ENCODE measurements at places on chromosomes 7 and 10.

GRCh38 chr7:152914014-152914844, 154.7 kb downstream of the ACTR3B start:
- no peak for DNase-seq

DNA sequence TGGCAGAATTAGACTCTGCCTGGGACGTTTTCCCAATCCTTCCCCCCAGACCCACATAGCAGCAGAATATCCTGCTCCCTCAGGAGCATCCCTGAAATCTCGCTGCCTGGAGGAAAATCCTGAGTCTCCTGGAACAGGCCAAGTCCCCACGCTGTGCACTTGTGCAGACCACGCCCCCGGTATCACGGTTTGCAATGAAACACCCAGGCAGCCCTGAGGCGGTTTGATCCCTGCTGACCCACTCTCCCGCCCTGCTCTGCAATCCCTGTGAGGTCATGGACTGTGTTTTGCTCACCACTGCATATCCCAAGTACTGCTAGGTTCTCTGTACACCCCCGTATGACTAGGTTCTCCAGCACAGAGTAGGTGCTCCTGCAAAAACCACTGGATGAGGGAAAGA, 411.8 kb upstream of the MGMT start:
- DNase-seq: no peak

DNA sequence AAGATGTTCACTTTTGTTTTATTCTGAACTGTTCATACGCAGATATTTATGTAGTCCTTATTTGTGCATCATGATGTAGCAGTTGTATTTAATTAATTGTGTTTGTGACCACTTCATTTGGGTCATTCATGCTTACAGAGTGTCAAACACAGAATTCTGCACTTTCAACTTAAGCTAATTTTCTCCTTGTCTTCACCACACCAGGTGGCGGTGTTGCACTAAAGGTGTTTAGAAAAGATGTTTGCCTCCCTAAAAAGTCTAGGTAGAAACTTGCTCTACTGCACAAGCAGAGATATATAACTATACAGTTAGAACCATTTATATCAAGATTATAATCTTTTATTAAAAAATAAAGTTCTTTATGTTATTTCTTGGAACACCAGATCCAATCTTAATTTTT, 1.3 kb upstream of the TAS2R38 start:
- DNase-seq: no peak

DNA sequence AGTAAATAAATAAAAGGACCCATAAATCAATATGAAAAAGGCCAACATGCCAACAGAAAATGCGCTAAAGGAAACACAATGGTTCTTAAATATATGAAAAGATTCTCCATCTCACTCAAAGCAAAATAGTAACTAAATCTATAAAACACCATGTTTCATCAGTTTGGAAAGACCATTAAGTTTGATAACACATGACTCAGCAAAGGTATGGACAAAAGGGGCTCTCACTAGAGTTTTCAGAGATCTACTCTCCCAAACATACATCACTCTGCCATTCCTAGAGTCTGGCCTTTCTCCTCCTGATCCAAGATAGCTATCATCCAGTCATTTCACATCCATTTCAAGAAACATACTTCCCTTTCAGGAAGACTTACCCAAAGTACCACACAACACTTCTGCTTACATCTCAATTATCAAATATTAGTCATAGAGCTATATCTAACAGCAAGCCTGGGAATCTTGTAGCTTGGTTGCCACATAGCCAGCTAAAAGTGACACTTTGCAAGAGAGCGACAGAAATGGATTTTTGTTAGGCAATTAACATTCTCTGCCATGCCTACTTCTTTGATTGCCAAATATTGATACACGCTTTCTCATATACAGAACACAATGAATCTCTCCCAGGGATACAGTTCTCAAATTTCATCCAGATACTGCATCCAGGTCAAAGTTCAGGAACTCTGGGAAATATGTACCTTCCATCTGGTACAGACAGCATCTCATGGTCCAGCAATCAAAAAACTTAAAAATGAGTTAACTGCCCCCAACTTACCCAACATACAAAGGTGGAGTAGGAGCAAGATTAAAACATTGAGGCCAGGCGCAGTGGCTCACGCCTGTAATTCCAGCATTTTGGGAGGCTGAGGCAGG, 28.8 kb downstream of the TOMM7 start:
- no peak for DNase-seq

DNA sequence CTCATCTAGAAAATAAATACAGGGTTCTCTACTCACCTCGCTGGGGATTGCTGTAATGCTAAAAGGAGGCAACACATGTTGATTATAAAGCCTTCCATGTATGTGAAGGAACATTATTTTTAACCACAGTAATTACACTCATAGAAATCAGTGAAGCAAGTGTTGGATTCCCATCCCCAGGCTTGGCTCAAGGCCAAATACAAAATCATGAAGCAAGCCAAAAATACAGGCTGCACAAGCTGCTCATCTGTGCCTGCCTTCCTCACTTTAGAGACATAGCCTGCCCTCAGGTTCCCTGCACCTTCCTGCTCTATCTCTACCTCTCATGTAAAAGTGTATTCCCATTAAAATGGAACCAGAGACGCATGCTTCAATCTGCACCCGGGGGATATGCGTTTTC, 1077.1 kb upstream of the C7orf33 start:
- DNase-seq: no peak

GRCh38 chr10:519055-519715, 170.3 kb downstream of the DIP2C start:
- no peak for DNase-seq

- DNase-seq: no peak
These were observed 64.1 kb downstream of the MGAM2 start for GRCh38 chr7:142175594-142175993.

DNA sequence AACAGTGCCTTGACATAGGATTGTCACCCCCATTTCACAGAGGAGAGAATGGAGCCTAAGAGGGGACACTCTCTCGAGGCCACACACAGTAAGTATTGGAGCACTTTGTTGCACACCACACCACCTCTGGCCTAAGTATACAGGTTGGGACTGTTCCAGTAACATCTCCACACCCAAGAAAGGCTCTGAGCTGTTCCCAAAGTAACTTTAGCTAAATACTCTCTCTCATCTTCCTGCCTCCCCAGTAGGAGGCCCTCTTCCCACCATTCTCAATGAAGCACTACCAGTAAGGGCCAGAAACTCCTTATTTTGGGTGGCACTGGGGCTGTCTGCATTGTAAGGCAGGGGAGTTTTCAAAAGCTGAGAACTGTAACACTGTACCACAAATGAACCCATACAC, 189.5 kb downstream of the ZNF438 start:
- DNase-seq: no peak

- no peak for DNase-seq
These were observed 936 bp downstream of the IGF2BP3 start for GRCh38 chr7:23469150-23469960.

DNA sequence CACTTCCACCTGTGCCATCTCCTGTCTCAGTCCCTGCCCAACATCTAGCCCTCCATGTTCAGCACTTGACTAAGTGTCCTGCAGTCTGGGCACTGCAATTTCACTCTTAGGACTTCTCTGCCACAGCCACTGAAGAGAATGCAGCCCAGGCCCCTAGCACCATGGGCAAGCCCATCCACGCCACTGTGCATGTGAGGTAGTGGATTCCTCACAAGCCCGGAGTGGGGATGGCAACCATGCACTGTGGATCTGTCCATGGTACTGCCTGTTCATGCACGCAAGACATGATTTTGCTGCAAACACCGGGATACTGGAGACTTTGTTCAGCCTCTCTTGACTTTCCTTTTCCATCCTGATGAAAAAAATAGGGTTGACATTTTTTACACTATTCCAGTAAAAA, 12.3 kb downstream of the DDC start:
- no peak for DNase-seq

- DNase-seq: no peak
These were observed 7.0 kb downstream of the CPA1 start for GRCh38 chr7:130387306-130387627.

- DNase-seq: no peak
These were observed 59.5 kb upstream of the CUX1 start for GRCh38 chr7:101757879-101758278.

DNA sequence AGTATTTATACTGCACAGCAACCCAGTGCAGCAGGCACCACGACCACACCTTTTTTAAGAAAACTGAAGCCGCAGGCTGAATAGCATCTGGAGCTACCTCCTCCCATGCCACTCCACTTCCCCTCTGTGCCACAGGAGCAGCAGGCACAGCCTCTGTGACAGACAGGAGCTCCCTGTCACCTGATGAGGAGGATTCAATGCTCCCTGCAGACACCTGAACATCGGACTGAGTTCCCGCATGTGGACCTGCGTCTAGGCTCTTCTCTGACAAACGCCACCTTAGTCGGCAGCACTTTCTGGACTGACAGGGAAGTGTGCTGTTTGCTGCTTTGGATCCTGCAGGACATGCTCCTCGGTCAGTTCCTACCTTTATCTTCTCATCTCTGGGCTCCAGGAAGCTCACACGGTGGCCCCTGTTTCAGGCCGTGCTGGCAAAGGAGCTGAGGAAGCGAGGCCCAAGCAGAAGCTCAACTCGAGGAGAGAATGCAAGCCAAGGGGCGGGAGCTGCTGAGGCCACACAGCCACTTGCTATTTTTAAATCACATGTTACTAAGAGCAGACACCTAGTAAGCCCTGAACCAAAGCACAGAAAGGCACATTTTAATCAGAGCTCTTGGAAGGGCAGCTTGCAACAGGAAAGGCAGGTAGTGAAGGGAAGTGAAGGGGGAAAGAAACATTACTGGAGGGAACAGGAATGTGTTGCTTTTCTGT, 56.6 kb downstream of the VOPP1 start:
- DNase-seq: no peak

DNA sequence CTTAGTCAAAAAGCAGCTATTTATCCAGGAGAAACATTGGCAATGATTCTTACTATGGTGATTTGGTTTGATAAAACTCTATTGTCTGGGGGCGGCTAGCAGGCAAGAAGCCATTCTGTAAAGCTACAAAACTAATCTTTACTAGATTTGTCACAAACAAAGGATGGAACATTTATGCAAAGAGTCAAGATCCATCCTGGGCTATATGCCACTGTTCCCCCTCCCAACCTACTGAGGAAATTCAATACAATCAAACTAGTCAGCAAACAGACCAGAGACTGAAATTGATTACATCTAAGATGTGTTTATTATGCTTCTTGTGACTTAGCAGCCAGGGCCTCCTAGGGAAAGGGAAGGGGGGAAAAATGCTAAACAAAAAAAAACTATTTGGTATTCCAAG, 397.6 kb downstream of the GPAM start:
- DNase-seq: no peak

GRCh38 chr7:42068554-42069280, 168.3 kb downstream of the GLI3 start:
- DNase-seq: no peak

DNA sequence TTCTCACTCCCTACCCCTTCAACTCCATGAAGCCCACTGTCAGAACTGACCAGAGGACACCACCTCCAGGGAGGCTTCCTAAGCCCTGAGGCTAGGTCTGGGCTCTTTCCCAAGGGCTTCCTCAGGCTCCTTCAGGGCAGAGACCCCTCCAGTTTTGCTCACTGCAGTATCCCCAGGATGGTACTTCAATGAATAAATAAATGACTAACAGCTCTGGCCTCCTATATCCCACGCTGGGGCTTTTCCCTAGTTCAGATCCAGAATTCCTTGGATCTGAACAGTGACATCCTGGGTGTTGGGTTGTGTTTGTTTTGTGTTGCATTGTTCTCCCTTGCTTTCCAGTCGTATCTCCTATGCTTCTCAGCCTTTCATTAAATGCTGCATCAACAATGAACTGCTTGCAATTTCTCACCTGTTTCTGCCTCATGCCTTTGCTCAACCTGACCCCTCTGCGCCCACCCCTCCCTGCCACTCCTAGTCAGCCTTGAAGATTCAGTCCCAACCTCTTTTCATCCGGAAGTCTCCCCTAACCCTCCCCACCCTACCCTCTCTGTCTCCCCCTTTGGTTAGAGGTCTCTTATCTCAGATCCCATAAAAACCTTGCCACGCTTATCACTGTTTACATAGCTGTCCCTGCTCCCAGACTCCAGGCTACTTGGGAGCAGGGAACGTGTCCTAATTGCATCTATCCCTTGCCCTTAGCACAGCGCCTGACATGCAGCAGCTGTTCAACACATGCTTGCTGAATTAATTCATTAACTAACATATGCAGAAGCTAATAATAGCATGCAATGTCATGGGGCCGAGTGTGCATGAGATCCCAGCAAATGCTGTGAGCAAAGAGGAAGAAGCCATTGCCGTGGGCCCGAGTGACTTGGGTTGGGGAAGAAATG, 41.7 kb downstream of the PPP1R3C start:
- DNase-seq: no peak

GRCh38 chr10:121076776-121077715, 225.9 kb downstream of the WDR11 start:
- DNase-seq: no peak

- no peak for DNase-seq
These were observed 36.7 kb downstream of the ATE1 start for GRCh38 chr10:121891103-121891502.

GRCh38 chr7:81159402-81159801, 240.6 kb upstream of the SEMA3C start:
- no peak for DNase-seq

- DNase-seq: no peak
These were observed 295.6 kb downstream of the PRKG1 start for GRCh38 chr10:51369903-51370302.

GRCh38 chr10:86867149-86867548, 90.3 kb downstream of the MMRN2 start:
- no peak for DNase-seq

GRCh38 chr10:120741396-120741795, 109.8 kb upstream of the WDR11 start:
- DNase-seq: no peak

DNA sequence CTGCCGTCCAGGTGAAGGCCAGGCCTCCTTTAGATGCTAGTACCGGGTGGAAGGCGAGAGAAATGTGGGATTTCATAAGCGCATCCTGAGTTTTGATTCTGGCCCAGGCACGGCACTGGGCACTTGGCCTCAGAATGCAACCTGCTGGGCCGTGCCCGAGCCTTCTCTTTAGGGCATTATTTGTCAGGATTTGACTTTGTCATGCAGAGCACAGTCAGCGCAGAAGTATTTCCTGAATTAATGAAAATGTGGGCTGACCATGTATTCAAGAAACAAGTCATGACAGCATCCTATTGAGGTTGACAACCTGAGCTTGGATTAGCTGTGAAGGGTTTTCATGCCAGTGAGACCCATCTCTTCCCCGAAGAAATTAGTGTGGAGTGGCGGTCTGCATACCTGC, 34.4 kb downstream of the RCC1L start:
- DNase-seq: no peak

DNA sequence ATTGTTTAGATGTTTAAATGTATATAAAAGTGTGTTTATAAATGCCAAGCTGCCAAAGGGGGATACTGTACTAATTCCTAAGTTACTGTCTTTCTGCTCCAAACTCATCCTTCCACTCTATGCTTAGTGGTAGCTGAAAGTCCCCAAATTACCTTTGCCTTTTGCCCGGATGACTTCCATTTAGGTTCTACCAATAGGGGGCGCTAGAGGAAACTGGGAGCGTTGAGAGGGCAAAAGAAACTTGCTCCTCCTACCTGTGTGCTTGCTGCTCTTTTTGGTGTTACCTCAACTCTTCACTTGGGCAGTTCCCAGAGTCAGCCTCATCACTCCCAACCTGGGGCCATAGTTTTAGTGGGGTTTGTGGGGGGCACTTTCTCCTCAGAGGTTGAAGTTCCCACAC, 5.9 kb upstream of the OR2A25 start:
- DNase-seq: no peak

- DNase-seq: no peak
These were observed 314.6 kb downstream of the FRMD4A start for GRCh38 chr10:14016011-14016536.
